ENCODE measurements at places on chromosomes 7 and 10.

DNA sequence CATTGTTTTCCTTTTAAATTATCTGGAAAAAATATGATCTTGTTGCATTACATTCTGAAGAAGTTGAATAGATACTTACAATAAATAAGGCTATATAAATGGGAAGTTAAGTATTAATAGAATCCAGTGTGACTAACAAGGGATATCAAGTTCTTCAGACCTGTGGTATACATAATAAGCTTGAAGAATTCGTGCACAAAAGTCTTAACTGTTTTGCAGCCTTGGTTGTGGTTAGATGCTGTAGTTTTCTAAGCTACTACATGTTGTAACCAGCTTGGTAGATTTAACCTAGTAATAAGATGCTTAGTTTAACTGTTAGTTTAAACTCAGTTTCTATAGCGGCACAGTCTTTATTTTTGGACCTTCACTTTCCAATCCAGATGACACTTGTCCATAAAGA lies 106.2 kb upstream of the GLCCI1 start:
- DNase-seq = no peak

DNA sequence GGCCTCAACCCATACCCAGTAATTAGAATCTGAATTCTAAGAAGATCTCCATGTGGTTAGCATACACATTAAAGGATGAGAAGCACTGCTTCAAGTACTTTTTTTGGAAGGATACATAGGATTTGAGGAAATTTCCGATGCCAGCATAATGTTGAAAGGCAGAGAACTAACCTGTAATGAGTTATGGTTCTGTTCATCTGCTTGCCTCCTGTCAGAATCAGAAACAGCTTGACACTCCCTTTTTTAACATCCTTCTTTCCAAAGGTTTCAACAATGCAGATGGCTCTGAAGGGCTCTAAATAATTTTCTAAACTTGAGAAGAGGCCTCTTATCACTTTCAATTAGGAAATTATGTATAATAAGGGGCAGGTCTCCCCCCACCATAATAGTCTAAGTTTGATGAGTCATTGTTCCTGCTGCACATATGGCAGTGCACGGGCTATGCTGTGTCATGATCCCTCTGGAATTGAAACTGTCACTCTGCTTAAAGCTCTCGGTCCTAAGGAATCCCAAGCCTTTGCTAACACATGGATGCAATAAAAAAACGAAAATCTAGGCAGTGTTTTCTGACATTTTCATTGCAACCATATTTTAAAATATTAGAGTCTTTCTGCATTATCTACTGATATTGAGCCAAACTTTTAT lies 291.2 kb upstream of the FZD1 start:
- no peak for DNase-seq

DNA sequence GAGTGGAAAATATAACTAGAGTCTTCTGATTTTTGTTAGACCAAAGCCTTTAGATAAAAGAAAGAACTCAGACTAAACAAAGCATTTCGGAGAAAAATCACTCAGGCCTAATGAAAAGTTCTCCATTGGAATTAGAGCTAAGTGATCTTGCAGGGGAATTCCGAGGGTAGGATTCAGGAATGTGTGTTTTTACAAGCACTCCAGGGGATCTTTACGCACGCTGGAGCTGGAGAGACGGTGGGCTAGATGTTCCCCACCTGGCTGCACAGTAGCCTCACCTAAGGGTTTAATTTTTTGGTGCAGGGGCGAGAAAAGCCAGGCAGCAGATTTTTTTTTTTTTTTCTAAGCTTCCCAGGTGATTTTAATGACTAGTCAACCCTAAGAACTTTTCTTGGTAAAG lies 7.9 kb upstream of the PAPSS2 start:
- no peak for DNase-seq

GRCh38 chr7:135224027-135224426 lies 9.6 kb upstream of the STRA8 start:
- no peak for DNase-seq

- DNase-seq = no peak
Observed at GRCh38 chr7:117581424-117581823, 101.6 kb downstream of the CFTR start.

GRCh38 chr7:129607471-129608120 lies 3.9 kb upstream of the NRF1 start:
- peak; percentile 31 for DNase-seq

- no peak for DNase-seq
Observed at GRCh38 chr10:65149878-65150277, 1628.7 kb downstream of the REEP3 start.

DNA sequence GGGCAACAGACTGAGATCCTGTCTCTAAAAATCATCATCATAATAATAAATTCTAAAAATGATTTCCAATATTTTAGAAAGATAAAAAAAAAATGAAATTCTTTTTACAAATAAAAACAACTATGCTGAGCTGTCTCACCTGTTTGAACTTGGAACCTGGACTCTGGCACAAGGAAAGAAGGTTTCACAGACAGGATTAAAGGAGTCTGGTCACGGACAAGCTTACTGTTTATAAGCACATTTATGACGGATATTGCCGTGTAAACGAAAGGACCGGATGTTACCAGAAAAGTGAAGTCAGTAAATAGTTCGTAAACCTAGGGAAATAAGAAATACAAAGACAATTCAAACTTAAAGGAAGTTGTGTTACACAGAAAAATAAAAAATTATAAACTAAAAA lies 70.2 kb downstream of the KIAA1549 start:
- DNase-seq = no peak

DNA sequence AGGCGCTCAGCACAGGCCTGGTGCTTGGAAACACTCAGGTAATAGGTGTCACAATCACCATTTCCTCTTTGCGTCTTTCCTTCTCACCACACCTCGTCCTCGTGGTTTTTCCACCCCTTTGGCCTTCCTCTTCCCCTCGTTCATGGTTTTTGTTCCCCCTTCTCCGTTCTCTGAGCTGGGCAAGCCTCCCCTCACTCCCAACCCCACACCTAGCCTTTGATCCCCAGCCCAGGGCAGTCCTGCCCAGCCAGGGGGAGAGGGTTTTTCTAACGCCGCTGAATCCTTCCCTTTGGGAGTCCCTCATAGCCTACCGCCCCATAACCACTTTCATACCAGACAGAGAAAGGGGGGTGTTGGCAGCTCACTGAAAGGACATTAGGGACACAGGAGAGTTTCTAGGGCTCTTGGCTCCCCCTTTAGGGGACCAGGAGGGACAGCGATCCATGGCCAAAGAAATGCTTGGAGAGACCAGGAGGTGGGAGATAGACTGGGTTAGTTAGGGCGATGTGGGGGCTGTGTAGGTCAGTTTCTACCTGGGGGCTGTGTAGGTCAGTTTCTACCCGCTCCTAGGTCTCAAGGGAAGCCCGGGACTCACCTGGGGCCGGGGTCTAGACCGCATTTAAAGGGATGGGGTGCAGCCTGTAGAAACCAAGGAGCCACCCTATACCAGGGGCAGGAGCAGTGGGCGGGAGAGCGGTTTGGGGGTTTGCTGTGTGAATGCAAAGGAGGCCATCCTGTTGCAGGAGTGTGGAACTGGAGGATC lies 1.4 kb downstream of the EPHB4 start:
- DNase-seq = no peak

- no peak for DNase-seq
Observed at GRCh38 chr10:44281089-44281613, 103.7 kb downstream of the CXCL12 start.

GRCh38 chr7:31873816-31874597 lies 187.0 kb downstream of the PPP1R17 start:
- DNase-seq = no peak

DNA sequence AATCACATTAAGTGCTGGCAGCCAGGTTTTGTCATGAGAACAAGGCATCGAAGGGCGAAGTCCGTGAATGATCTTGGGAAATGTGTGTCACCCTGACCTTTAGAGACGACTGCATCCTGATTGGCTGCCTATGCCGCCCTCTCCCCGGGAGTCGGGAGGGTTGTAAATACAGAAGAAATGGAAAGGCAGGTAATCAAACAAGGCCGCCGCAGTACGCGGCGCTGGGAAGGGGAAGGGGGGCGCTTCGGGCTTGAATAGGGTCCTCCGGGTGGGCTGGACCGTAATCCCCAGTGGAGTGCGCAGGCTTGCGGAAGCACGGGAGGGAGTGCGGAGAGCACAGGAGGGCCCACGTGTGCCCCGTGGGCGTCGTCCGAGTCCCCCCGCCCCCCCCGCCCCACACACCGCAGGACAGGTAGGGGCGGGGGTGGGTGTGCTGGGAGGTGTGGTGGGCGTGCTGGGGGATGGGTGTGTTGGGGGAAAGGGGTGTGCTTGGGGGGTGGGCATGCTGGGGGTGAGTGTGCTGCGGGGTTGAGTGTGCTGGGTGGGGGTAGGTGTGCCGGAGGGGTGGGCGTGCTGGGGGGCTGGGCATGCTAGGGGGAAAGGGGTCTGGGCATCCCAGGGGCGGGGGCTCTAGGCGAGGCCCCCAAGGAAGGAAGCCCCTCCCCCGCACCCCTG lies 169.4 kb downstream of the ARHGAP12 start:
- DNase-seq = peak; percentile 73

GRCh38 chr10:43998021-43998809 lies 349.5 kb upstream of the ZNF32 start:
- DNase-seq = no peak

GRCh38 chr10:78648256-78648860 lies 420.4 kb upstream of the ZMIZ1 start:
- DNase-seq = no peak

DNA sequence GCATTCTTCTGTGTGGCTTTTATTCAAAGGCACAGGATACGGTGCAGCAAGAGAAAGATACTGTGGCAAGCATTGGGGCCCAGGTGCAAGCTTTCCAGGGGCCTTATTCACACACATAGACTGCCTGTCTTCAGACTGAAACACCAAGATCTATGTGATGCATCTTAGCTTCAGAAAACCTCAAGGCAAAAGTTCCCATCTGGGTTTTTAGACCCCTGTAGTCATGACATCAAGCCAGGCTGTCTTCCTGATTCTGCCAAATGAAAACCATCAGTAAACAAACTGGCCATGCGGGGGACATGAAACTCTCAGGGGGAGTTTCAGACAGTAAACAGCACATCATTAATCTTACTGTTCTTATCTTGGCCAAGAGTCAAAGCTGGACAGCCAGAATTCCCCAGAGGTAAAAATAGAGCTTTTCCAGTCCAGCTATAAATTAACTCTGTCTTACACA lies 9.8 kb downstream of the AGBL3 start:
- no peak for DNase-seq

DNA sequence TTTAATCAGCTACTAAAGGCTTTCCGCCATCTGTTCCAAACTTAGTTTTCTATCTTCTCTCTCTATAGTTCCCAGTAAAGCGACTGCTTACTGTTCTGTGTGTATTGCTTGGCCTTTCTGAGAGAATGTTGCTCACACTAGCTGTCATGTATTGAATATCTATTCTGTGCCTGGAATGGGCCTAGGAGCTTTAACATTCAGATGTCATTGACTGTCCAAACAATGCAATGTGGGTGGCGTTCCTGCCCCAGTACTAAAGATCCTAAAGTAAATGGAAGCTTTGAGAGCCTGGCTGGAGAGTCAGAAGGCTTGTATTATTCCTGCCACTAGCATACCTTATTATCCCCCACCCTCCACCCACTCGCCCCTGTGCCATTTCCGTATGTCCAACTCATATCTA lies 163.5 kb downstream of the SDHAF3 start:
- DNase-seq = no peak

- no peak for DNase-seq
Observed at GRCh38 chr7:114989531-114989930, 67.6 kb downstream of the MDFIC start.

DNA sequence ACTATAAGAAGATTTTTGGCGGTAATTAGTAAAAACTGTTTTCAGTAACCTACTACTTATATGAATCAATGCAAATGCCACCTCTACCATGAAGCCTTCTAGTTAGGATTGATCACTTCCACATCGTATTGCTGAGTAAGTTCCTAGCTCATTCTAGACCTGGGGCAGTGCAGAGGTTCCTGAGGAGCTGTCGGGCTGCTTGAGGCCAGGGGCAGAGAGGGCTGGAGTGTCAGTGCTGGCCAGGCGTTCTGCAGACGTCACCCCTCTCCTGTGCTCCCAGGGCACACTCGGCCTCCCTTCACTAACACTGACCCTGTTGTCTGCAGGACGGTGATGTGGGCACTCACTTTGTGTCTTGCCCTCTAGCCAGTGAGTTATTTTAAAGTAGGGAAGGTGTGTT lies 275.7 kb downstream of the CELF2 start:
- DNase-seq = no peak

GRCh38 chr10:7401782-7402181 lies 9.1 kb downstream of the SFMBT2 start:
- DNase-seq = no peak

- DNase-seq = no peak
Observed at GRCh38 chr10:79381804-79382221, 34.5 kb downstream of the PPIF start.

DNA sequence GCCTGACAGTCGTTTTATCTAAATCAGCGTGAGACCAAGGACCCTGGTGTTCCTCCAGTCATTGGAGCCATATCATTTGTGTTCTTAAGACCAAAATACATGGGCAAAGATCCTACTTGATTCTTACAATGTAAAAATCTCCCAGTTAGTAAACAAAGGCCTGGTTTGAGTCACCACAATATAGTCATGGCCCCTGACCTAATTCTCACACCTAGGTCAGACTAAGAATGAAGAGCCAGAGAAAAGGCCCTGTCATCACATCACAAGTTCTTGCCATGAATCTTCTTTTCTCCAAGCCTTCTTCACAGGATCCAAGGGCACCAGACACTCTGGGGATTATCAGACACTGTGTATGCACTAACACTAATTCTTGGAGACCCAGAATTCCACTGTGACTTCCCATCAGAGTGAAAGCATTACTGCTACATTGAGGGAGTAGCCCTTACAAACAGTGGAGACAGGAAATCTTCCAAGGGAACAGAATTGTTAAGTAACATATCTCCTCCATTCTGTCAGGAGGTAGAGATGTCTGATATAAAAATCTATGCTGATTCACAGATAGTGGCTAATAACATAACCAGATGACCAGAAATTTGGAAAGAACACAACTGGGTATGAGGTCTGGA lies 7.6 kb upstream of the ERVW-1 start:
- DNase-seq = no peak

DNA sequence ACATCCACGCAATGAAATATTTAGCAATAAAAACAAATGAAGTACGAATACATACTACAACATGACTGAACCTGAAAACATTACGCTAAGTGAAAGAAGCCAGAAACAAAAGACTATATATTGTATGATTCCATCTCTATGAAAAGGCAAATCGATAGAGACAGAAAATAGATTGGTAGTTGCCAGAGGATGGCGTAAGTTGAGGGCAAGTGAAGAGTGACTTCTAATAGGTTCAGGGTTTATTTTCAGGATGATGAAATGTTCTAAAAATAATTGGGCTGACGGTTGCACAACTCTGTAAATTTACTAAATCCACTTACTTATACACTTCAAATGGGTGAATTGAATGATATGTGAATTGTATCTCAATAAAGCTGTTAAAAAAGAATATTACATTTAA lies 39.5 kb upstream of the TECTB start:
- DNase-seq = no peak

DNA sequence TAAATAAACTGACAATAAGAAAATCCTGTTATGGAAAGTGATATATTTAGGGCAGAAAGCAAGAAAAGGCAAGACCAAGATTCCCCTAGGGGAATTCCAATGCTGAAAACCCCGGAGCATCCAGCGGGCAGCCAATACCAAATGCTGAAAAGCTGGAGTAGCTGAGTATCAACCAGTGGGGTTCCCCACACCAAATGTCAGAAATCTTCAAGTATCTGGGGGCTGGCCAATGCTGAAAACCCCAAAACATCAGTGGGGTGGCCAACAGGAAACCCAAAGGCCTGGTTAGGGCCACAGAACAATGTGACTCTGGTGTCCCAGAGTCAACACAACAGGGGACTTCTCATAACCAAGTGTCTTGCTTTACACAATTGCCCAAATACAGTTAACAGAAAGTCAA lies 271.8 kb upstream of the CACNA2D1 start:
- no peak for DNase-seq

Measured in activated T-cell treated with anti-CD3 and anti-CD28 coated beads, Interleukin-2, amount 50 U/mL, for 4 hours (primary cell).